COR-L47 (cell line): ENCODE measurements at places on chromosomes 2 and 18.

GRCh38 chr2:146221826-146222225 lies 1623.0 kb upstream of the ACVR2A start:
- no peak for DNase-seq

DNA sequence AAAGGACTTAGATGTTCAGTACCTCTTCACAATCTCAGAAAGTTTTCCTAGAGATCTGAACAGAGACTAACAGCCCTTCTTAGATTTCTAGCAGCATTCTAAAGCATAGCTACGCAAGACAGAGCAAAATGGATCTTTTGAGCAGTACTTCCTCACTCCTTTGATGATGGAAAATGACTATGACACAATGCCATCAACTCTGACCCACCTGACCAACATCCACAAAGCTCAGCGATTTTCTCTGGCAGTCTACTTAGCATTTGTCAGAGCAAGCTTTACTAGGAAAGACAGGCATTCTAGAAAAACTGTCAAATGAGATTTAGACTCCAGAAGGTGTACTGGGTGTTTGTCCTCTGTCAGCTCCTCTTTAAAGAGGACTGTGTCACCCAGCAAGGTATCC lies 180.9 kb upstream of the ACVR2A start:
- no peak for DNase-seq

DNA sequence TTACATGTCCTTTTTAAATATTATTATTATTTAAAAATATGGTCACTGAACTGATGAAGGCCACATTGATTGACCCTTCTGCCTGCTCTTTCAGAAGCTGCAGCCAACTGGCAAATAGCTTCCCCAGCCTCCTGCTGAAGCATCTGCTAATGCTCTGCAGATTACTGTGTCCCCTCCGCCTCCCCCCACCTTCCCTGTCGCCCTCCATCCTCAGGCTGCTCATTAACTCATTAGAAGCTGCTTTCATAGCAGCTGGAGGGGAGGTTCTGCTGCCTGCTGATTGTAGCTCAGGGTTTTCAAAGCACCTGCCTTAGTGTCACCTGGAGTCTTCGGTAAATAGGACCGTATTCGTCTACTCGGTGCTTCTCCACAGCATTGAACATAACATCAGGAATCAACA lies 24.8 kb upstream of the LMAN1 start:
- peak; percentile 97 for DNase-seq

DNA sequence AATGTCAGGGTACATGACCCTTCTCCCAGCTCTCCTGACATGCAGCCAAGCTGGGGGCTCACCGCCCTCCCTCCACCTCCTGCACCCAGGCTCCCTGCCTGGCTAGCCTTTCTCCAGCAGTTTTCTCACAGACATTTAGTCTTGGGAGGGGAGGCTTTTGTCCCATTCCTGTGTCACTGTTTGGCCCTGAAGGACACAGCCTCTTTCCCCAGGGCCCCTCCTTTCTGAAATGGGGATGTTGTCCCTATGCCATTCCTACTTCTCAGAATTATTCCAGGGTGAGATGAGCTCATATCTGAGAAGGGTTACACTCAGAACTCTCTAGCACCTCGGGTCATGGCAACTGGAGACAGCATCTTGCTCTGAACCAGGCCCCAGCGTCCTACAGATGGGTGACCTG lies 47.3 kb upstream of the MRPL33 start:
- no peak for DNase-seq

DNA sequence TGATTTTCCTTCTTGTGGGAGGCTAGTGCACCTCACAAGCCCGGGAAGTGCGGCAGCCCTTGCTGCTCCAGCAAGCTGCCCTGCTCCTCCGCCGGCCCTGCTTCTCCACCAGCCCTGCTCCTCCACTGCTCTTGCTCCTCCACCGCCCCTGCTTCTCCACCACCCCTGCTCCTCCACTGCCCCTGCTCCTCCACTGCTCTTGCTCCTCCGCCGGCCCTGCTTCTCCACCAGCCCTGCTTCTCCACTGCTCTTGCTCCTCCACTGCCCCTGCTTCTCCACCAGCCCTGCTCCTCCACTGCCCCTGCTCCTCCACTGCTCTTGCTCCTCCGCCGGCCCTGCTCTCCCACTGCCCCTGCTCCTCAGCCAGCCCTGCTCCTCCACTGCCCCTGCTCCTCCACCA lies 95.6 kb downstream of the NDUFA10 start:
- DNase-seq, result no peak

GRCh38 chr2:74051504-74051903 lies 66.8 kb downstream of the TET3 start:
- no peak for DNase-seq

DNA sequence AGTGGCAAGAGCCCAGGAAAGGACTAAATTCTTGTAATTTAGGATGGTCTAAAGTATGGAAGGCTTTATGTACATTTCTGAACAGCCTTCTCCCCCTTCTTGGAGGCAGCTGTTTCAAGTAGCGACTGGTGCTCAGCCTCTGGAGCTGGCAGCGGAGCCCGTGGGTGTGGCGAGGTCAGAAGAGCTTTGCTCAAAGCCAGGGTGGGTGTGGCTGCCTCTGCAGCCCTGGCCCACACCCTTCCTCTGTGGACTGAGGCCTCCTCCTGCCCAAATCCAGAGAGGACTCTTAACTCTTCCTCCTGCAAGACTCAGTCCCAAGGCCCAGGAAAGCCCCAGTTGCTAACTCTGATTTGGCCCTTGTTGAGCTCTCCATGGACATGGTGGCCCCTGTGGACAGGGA lies 202.1 kb upstream of the REV1 start:
- DNase-seq, result no peak

GRCh38 chr2:10145519-10146357 lies 23.2 kb downstream of the RRM2 start:
- DNase-seq, result no peak

GRCh38 chr2:67048314-67048713 lies 348.8 kb upstream of the ETAA1 start:
- DNase-seq, result no peak

DNA sequence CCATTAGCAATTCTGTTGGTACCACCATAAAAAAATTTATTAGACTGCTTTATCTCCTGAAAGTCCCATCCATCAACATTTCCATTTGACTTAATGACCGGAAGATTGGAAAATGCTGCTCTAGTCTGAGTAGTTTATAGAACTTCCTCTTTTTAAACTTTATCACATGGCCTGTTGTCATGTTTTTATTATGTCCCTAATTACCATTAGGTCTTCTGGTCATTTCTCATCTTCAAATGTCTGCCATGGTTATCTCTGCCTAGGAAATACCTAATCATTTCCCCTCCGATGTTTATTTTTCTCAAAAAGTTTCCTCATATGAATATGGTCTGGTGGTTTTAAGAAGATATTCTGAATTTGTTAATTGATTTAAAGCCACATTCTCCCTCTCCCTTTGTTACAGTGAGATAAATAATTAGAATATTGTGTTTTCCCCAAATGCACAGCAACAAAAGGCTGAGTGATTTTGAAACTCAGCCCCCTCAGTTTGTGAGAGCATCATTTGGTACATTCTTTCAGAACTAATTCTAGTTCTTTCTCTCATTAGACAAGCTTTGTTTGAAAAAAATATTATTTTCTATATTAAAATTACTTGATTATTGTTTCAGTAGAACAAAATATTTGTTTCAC lies 317.1 kb upstream of the ST6GAL2 start:
- DNase-seq, result no peak

- no peak for DNase-seq
Measured at GRCh38 chr2:101807242-101807641, 109.7 kb downstream of the MAP4K4 start.
